NCI-H2171 treated with DMSO at 0.1 percent for 48 hours (cell line): ENCODE measurements at places on chromosomes 7 and 10.

DNA sequence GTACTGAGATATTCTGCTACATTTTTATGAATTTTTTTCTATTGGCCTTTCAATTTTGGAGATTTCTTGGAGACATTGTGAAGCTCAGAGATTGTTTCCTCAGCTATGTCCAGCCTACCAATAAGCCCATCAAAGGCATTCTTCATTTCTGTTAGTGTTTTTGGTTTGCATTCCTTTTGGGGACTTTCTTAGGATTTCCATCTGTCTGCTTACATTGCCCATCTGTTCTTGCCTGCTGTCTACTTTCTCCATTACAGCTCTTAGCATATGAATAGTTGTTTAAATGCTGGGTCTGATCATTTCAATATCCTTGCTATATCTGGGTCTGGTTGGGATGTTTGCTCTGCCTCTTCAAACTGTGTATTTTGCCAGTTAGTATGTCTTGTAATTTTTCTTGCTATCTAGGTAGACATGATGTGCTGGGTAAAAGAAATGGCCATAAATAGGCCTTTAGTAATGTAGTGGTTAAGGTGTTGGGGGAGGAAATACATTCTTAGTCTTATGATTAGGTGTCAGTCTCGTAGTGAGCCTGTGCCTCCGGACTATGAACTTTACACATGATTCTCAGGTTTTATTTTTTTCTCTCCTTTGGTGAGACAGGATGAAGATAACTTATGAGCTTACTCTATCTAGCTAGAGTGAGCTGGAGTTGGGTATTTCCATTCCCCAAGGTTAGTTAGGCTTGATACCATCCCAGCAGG, 32.6 kb upstream of the NME8 start:
- peak; percentile 90 for DNase-seq

DNA sequence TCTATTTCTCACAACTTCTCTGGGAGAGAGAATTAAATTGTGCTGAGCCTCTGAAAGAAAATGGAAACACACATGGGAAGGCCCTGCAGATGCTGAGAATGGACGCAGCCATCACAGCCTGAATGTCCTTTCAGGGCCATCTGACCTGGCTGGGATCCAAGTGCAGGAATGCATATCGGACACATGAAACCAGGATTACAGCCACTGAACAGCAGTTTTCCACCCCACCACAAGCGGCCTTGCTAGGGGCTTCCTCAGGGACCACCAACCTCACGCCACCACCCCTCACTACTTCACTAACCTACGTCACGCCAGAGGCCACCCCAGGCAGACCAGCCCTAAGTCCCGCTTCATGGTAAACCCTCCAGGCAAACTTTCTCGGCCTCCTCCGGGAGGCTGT, 103.3 kb downstream of the DIP2C start:
- no peak for DNase-seq

GRCh38 chr10:26730552-26730951, 33.1 kb downstream of the PDSS1 start:
- DNase-seq = no peak

- no peak for DNase-seq
These were observed 47.9 kb upstream of the STK17A start for GRCh38 chr7:43535031-43535451.

- DNase-seq = no peak
These were observed 71.4 kb downstream of the NEURL1 start for GRCh38 chr10:103564776-103565520.

- no peak for DNase-seq
These were observed 255.3 kb downstream of the FZD1 start for GRCh38 chr7:91519241-91520158.

- no peak for DNase-seq
These were observed 26.2 kb upstream of the SLC29A3 start for GRCh38 chr10:71292624-71293445.

- DNase-seq = no peak
These were observed 134.3 kb downstream of the TAX1BP1 start for GRCh38 chr7:27873981-27874957.

DNA sequence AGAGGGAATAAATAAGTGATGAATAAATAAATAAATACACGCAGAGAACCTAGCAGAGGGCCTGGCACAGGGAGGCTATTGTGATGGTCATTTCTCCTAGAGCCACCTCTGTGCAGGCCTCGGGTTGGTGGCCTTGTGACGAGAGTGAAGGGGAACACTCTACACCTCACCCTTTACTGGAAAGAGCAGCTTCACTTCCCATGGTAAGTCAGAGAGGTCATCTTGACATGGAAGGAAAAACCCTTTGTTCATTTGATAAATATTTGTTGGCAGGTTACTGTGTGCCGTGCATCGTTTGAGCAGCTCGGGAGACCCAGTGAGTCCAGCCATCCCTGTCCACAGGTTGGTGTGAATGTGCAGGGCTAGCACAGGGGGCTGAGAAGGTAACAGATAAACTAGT, 70.2 kb upstream of the PODXL start:
- DNase-seq = no peak

DNA sequence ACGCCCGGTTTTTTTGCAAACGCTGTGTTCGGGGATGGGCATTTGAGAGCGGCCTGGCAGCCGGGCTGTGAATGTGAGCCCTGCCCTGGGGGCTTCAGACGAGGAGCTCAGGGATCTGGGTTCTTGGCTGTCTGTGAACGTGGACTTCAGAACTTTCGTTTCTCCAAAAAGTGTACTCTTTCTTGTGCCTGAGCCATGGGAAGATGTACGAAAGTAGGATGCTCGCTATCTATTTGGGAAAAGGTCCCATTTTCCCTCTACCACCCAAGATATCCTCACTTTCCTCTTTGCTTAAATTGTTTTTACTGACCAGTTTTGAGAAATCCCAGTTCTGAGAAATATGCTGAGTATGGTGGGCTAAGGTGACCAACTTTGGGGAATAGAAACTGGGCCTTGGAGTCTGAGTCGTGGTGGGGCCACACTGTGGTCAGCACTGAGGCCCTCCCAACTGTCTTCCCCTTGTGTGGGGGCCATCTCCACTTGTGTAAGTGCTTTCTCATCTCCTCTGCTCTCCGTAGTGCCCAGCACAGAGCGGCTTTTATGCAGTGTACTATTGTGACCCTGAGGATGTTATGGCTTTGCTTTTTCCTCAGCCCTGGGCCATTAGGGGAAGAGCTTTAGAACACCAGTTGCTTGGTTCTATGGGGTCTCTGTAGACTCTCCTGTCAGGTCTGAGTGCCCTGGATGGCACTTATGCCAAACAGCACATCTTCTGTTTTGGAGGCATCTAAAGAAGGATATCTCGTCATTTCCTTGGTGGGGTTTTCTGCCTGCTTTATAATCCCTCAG, 918 bp downstream of the DBNL start:
- DNase-seq = no peak

GRCh38 chr7:70082099-70082611, 483.9 kb downstream of the AUTS2 start:
- DNase-seq = no peak

DNA sequence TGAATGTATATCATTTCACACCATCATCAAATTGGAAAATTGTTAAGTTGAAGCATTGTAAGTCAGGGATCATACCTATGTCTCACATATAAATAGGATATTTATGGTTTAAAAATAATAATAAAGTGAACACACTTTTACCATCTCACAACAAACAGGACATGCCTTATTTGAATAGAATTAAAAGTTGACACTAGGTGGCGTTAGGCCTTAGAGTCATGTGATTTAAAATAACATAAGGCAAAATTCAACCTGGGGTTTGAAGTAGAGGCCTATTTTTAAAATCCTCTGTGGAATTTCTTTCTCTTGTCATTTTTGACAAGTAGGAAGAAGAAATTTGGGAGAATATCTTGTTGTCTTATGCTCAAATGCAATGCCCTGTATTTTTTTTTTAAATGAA, 184.7 kb upstream of the PCDH15 start:
- DNase-seq = peak; percentile 0

GRCh38 chr7:50994753-50995319, 212.1 kb upstream of the GRB10 start:
- no peak for DNase-seq

DNA sequence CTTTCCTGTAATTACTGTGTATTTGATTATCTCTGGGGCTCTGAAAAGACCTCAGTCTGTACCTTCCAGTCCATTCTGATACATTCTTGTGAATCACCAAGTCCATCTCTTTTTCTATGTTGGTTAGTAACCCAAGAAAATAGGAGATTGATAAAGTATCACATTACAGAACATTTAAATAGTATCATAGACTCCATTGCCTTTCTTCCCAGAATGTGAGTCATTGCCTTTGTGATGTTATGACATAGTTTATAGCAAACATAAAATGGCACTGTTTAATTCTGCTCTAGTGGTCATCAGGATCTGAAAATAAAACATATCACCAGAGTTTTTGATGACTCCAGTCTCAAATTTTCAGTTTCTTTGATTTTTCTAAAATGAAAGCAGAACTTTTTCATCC, 78.4 kb downstream of the NRG3 start:
- no peak for DNase-seq

DNA sequence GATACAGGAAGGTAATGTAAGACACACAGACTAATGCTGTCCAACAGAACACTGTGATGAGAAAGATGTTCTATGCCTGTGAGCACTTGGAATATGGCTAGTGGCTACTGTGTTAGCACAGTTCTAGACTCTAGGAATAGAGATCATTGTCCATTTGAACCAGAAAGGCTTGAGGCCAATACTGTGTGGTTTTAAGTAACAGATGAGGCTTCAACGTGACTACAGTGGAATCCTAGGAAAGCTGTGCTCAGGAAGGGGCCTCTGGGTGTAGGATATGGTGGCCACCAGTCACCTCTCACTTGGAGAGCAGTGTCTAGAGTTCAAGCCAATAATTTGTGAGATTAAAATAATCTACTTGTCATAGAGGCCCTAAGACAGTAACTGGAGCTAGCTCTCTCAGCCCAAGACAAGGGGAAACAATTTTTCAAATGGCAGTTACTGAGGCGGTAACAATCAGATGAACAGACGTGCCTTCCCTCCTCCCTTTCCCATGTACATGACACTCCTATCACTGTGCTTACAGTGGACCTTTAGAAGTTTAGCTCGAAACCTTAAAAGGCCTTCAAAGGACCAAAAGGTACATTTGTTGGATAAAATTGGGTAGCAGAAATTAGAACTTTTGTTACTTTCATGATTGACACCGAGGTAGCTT, 10.2 kb downstream of the ZDHHC16 start:
- DNase-seq = no peak

DNA sequence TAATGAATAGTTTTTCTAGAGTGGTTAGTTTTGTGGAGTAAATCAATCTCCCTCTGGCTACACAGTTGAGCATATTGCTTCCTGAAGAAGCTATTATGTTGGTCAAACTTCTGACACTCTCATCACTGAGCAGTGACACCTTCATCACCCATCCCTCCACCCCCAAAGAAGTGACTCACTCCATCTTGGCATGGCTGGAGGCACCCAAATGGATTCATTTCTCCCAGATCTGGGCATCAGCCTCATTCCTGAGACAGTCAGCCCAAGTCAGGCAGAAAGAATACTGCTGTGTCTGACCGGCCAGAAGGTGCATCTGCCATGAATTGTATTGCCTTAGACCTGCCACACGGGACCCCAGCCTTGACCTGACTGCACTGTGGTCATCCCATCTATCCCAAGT, 117.0 kb upstream of the HABP2 start:
- no peak for DNase-seq

GRCh38 chr7:16344927-16345326, 76.4 kb downstream of the CRPPA start:
- DNase-seq = no peak

- DNase-seq = no peak
These were observed 150.6 kb downstream of the SLIT1 start for GRCh38 chr10:97034958-97035769.

- DNase-seq = no peak
These were observed 37.7 kb downstream of the PRSS2 start for GRCh38 chr7:142808461-142808801.

- DNase-seq = no peak
These were observed 180.6 kb downstream of the PHTF2 start for GRCh38 chr7:77979219-77979618.

GRCh38 chr10:19832699-19833098, 16.5 kb downstream of the PLXDC2 start:
- DNase-seq = no peak
